EH (cell line): ENCODE measurements at places on chromosomes 7 and 10.

- DNase-seq: no peak
These were observed 32.2 kb upstream of the ZNF438 start for GRCh38 chr10:31063841-31064240.

GRCh38 chr10:5486853-5487235 lies 12.5 kb downstream of the CALML5 start:
- no peak for DNase-seq

DNA sequence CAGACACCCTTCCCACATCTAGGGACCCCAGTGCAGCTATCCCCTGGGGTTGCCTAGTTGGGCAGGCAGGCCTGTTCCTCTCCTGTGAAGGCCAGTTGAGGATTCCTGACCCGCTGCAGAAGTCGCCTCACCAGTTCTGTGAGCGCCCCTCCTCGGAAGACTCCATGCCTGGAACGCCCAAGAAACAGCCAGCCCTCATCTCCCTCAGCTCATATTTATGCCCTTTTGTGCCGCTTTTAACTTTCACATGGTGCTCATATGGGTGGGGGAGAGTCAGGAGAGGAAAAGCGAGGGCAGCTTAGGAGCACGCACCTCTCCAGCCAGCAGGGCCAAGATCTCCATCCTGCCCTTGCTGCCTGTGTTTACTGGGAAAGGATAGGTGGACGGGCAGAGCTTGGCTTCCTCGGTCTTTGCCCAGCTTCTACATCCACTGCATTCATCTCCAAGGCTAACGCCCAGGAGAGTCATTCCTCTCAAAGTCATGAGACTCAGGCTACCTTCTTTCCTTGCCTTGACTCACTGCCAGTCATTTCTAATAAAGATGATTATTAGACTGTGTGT lies 286.6 kb downstream of the USP6NL start:
- DNase-seq: no peak

GRCh38 chr7:95295397-95295796 lies 28.9 kb downstream of the PON1 start:
- no peak for DNase-seq

- no peak for DNase-seq
These were observed 12.7 kb downstream of the PTF1A start for GRCh38 chr10:23204773-23205172.

GRCh38 chr7:155858521-155859061 lies 46.3 kb upstream of the SHH start:
- DNase-seq: peak; percentile 3

- DNase-seq: peak; percentile 76
These were observed 68.4 kb downstream of the CREB3L2 start for GRCh38 chr7:137933270-137934017.

DNA sequence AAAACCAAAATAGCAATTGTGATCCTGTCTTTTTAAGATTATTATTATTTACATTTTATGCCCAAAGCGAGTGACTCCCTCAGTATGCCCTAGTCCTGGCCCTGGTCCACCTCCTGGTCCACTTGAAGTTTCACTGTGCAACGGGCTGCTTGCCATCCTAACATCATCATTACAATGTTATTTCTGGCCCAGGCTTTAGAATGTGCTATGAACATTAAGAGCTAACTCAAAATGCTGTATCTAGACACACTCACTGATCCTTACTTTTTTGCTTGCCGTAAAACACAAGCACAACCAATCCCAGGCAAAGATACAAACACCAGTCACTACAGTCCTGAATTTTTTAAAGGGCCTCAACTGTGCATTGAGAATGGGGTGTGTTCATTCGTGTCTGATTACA lies 38.4 kb downstream of the RHOBTB1 start:
- peak; percentile 54 for DNase-seq

DNA sequence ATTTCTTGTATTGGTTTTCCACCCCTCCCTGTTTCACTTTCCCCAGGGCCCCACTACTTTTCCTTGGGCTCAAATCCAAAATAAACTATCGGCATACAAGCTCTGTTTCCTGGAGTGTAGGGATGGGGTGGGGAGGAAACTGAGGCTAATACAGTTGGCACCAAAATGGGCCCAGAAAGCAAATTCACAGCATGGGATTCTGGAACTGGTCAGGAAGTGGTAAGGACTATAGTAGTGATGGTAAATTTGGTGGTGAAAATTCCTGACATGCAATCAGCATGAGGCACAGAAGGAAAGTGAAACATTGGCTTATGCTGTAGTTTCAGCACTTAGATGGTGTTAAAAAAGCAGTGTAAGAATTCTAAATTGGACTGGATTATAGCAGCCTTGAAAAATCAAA lies 8.7 kb upstream of the SAMD9L start:
- DNase-seq: peak; percentile 75

- no peak for DNase-seq
These were observed 5.2 kb downstream of the NMT2 start for GRCh38 chr10:15163253-15163828.

DNA sequence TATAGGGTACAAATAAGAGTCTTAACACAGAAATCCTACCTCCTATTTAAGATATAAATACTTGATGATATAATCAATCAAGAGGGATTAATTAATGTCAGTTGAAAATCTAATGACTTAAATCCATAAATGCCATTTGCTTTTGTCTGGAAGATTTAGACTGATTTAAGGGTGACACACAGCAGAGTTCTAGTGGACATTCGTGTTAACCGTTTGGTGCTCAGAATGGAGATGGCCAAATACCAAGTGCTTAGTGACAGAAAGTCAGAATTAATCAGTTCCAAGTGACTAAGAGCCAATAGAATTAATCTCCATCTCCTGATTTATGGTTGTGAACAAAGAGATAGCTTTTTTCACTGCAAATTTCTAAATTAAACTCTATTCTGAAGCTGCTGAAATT lies 36.2 kb downstream of the NAMPT start:
- no peak for DNase-seq
